ENCODE measurements at places on chromosomes 13 and 19. TPM values are rescaled to one million over a fixed set of nuclear protein-coding genes. Genes with fewer than 3 reads are reported as not detected.

The ADAMTSL5 gene
- not detected for total RNA-seq

The SBK2 gene
- not detected for total RNA-seq

The CYP2S1 gene
- total RNA-seq: 0.39 TPM

The SSC5D gene
- 1.5 TPM for total RNA-seq

The LYPD5 gene
- not detected for total RNA-seq

The ZNF568 gene
- 5.9 TPM for total RNA-seq

The S1PR2 gene
- total RNA-seq: 26.3 TPM

The JAK3 gene
- 1.3 TPM for total RNA-seq

The LYPD3 gene
- total RNA-seq: 0.89 TPM

DNA sequence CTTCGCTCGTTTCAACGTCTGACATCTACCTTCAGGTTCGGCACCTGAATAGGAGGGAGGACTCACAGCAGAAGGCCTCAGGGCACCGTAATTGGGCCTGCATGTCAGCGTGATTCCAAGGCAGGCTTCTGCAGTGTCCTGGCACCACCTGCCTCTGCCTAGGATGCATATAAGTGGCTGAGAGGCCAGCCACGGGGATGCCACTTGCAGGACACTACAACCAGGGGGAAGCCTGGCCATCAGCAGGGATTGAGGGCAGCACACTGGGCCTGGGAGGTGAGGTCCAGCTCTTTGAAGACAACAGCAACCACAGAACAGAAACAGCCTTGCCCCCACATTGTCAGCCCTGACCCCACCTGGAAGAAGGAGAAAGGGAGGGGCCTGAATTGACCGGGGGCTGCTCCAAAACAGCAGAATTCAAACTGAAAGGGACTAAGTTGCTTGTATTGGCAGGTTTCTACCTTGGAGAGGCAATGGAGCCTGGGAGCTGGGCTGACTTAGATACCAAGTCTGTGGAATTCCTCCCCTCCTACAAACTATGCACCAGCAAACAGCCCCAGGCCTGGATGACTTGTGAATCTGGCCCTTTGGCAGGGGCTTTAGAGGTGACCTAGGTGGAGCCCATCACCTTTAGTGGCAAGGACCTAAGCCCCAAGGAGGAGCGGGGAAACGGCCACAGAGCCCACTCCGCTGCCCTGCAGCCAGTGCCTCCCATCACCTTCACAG, 34.1 kb upstream of the POMP start:
- DNase-seq: no peak

DNA sequence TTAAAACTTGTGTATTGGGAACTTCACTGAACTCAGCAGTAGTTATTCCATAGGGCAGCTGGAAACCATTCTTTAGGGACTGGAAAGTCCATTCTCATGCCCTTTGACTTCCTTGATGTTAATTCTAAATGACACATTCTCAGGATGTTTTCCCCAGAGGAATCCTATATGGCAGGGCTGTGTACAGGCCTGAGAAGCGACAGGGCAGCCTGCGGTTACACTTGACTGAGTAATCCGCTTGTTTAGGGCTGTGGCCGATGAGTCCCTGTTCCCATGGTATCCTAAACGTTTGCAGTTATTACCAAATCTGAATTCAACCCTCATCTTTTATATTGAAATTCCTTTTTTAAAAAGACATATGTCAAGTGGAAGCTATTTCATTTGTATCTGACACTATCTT, 83.5 kb downstream of the COL4A2 start:
- DNase-seq: no peak

DNA sequence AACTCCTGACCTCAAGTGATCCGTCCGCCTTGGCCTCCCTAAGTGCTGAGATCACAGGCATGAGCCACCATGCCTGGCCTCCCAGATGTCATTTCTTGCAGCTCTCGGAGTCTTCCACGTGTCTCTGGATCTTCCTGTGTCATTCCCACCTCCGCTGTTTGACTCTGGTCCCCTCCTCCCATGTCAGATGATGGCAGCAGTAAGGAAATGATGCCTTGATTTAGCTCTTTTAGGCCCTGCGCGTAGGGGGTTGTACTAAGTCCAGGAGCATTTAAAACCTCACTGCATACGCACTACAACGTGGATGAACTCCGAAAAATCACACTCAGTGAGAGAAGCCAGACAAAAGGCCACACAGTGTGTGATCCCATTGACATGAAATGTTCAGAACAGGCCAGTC, 113.1 kb downstream of the GNG7 start:
- DNase-seq: no peak

DNA sequence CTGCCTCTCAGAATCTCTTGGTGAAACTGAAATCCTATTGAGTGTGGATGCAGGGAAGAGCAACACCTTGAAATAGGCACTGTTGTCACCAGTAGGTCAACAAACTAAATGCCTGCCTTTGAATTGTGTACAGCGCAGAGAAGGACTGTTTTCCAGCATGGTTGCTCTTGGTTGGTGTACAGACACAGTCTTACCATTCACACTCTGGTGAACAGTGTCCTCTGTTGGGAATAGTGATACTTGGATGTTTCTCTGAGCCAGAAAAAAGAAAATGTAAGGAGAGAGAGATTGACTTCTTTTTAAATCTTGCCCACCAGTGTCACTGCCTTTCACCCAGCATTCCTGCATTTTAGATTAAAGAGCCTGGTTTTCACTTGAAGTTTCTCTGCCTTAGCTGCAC, 179.7 kb downstream of the STK24 start:
- DNase-seq: no peak

GRCh38 chr19:31506102-31506501, 156.9 kb upstream of the TSHZ3 start:
- DNase-seq: no peak

GRCh38 chr19:53912653-53913052, 3.6 kb downstream of the CACNG7 start:
- DNase-seq: no peak

DNA sequence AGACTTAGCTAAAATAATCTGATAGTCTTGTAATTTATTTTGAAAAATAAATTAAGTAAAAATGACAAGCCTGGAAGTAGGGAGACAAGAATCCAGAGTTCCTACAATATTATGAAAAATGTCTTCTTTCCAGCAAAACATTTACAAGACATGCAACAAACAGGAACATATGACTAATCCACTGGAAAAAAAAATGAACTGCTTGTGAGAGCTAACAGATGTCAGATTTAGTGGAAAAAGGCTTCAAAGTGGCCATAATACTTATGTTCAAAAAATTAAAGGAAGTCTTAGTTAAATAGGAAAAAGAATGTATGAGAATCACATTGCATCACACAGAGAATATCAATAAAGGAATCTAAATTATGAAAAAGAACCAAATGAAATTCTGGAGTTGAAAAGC, 2082.0 kb upstream of the PCDH20 start:
- DNase-seq: no peak

DNA sequence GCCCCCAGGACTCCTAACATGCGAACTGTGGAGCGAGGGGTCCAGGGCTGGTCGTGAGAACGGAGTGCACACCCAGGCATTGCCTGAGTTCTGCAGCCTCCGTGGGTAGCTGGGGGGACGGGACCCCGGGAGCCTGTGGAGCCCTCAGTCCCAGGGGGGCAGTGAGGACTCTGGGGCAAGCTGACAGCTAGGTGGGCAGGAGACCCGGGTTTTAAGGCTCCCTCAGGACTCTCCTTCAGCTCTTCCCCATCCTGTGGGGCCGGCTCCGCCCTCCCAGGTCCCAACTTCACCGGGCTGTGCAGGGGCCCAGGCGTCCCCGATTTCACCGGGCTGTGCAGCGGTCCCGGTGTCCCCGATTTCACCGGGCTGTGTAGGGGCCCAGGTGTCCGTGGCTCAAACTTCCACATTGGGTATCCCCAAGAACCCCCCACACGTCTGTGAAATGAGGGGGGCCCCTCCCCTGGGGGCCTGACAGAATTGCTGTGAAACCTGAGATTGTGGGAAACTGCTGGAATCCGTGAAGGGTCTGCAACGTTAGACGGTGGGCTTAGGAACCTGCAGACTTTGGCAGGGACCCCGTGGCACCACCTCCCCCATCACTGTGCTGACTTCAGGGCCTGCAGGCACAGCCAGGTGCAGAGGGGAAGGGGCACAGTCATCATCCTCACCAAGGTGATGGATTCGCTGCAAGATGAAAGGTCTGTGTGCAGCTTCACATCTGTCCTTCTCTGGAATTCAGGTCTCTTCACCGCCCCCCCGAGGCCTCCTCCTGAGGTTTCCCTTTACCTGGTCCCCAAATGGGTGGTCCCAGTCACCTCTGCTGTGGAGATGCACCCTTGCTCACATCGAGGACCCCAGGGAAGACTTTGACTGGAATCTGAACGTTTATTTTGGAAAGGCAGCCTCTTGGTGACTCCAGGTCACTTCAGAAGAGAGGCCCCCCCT, 73.2 kb upstream of the MCF2L start:
- no peak for DNase-seq

GRCh38 chr19:50058425-50058824, 32.6 kb downstream of the ZNF473 start:
- no peak for DNase-seq
